ENCODE measurements at places on chromosomes 12 and 14.
A peak's percentile ranks its signal among the peaks of the same experiment; 100 is the strongest.

DNA sequence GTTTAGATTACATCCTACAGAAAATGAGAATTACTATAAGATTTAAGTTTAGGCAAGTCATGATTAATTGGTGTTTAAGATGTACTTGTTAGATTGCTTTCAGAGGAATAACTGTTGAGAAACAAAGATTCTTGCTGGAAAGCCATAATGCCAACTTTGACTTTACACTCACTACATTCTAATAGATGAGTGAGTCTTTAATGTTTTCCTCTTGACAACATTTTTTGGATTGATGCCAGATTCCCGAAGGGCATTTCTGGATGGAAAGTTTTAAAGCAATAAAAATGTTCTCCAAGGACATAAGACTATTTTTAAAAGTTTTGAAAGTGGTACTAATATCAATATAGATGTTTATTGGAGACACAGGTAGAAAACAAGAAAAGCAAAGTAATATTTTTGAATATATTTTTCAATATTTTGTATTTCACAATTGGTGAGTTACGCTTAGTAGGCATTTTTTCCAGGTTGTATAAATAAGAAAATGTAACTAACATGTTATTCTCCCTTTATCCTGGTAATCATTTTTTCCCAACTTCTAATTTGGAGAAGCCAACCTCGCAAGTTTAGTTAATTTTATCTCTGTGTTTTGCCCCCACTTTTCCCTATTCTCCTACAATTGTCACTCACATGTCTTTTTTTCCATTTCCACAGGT lies 307.3 kb downstream of the CEP128 start:
- peak; percentile 17 for DNase-seq

- no peak for DNase-seq
Measured at GRCh38 chr14:22305607-22306006, 283.4 kb downstream of the DAD1 start.

DNA sequence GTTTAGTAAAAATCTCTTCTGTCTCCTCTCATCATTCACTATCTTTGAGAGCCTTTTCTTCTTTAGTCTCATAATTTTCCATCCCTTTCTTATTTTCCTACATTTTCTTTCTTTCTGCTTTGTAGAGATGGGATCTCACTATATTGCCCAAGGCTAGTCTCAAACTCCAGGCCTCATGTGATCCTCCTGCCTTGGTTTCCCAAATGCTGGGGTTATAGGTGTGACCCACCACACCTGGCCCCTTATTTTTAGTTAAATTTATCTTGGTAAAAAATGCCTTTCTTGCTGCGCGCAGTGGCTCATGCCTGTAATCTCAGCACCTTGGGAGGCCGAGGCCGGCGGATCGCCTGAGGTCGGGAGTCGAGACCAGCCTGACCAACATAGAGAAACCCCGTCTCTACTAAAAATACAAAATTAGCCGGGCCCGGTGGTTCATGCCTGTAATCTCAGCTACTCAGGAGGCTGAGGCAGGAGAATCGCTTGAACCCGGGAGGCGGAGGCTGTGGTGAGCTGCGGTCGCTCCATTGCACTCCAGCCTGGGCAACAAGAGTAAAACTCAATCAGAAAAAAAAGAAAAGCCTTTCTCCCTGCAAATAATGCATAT lies 996 bp downstream of the SLC2A3 start:
- DNase-seq, result no peak

GRCh38 chr14:67524634-67524963 lies 8.5 kb upstream of the PLEKHH1 start:
- DNase-seq, result no peak

- DNase-seq, result no peak
Measured at GRCh38 chr12:31867292-31867691, 91.9 kb upstream of the RESF1 start.

GRCh38 chr12:49776413-49776812 lies 35.1 kb downstream of the TMBIM6 start:
- DNase-seq, result peak; percentile 71

GRCh38 chr12:96378319-96378718 lies 21.9 kb downstream of the CDK17 start:
- DNase-seq, result no peak

- no peak for DNase-seq
Measured at GRCh38 chr12:91746976-91747375, 398.7 kb downstream of the BTG1 start.

GRCh38 chr14:61472011-61472672 lies 150.8 kb downstream of the PRKCH start:
- peak; percentile 98 for DNase-seq

DNA sequence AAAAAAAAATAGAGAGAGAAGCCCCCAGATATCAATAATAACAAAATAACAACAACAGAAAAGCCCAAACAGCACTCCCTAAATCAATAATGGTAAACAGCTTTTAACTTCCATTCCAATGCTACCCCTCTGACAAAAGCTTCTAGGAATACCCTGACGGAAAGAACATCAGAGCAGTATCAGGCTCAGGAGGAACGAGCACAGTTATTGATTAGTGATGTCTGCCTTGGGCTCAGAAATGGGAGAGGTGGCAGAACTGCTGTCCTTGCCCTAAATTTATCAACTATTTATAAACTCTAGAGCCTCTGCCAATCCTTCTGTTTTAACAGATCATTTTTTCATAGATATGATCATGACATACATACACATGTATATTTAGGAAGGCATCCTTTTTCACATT lies 41.9 kb downstream of the P2RX4 start:
- no peak for DNase-seq

GRCh38 chr12:47811581-47812484 lies 7.9 kb downstream of the HDAC7 start:
- peak; percentile 82 for DNase-seq

- DNase-seq, result no peak
Measured at GRCh38 chr14:90518941-90519256, 122.1 kb downstream of the CALM1 start.
